ENCODE measurements at places on chromosomes 2 and 18.

DNA sequence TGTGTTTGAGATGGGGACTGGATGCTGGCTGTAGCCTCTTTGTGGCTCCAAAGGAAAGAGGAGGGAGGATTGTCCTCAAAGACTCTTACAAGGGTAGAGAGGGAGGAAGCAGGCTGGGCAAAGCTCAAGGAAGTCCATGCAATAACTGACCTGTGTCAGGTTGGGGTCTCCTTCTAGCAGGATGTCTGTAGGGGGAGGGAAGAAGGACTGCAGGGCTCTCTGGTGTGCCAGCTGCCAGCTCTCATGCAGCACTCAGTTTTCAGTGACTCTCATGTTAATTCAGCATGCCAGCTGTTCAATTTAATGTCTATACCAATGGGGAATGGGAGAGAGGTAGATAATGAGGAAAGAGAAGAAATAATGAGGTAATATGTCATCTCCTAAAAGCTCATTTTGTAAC lies 85.3 kb upstream of the RANBP2 start:
- DNase-seq = no peak

- DNase-seq = no peak
These were observed 1344.4 kb upstream of the CELF4 start for GRCh38 chr18:38909972-38910371.

DNA sequence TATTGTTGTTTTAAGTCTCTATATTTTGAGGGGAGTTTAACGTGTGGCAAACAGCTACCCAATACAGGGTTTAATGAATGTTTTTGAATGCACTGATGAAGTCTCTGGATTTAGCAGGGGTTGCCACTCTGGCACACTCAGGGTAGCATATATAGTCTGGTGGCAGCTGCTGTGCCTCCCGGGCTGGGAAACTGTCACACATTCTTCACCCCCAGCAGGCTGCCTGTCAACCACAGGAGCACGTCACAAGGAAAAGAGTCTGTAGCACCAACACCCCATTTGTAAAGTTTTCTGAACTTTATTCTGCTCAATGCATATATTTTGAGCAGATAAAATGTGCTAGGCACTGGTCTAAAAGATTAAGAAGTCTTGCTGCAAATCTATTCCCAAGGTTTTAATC lies 39.3 kb downstream of the NGEF start:
- no peak for DNase-seq

DNA sequence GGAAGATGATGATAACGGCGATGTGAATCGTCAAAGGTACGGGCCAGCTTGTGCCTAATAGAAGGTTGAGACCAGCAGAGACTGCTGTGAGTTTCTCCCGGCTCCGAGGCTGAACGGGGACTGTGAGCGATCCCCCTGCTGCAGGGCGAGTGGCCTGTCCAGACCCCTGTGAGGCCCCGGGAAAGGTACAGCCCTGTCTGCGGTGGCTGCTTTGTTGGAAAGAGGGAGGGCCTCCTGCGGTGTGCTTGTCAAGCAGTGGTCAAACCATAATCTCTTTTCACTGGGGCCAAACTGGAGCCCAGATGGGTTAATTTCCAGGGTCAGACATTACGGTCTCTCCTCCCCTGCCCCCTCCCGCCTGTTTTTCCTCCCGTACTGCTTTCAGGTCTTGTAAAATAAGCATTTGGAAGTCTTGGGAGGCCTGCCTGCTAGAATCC lies 3.0 kb downstream of the FZD7 start:
- no peak for DNase-seq
